ENCODE measurements at places on chromosomes 1 and 21.
A peak's percentile ranks its signal among the peaks of the same experiment; 100 is the strongest.

DNA sequence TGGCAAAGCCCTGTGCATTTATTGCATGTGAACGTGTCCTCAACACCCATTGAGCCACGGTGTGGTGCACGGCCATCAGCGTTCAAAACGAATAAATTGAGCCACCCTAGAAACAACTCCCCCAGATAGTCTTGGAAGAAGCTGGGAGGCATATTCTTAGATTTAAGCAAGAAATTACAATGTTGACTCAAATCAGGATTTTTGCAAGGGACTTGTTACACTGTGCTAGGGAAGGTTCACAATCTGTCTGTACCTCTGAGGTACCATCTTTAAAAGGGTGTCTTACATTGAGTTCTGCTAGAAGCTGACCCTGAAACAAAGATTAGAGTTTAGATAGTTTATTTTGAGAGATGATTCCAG, 16.2 kb downstream of the CD247 start:
- no peak for DNase-seq

GRCh38 chr1:230858918-230859729, 9.2 kb downstream of the C1orf198 start:
- no peak for DNase-seq

GRCh38 chr1:181894439-181894859, 167.1 kb downstream of the ZNF648 start:
- no peak for DNase-seq

- no peak for DNase-seq
These were observed 79.3 kb upstream of the RGS2 start for GRCh38 chr1:192729500-192729899.

GRCh38 chr1:178530037-178530402, 17.1 kb downstream of the TEX35 start:
- no peak for DNase-seq

- no peak for DNase-seq
These were observed 20.6 kb downstream of the LUZP1 start for GRCh38 chr1:23148084-23148483.

DNA sequence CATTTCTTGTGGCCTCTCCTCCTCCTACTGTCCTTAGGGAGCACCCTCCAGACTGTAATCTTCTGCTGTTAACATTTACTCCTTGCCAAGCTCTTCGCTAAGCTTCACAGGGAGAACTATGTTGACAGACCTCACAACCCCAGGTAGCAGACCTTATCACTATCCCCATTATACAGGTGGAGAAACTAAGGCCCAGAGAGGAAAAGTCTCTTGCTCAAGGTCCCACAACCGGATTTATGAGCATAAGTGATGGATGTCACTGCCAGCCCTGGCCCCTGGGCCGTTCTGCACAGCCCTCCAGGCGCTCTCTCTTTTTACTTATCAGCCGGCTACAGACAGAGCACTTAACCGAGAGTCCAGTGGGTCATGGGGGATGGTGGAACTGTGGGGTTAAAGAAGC, 18.1 kb downstream of the LYPD8 start:
- DNase-seq, result no peak

DNA sequence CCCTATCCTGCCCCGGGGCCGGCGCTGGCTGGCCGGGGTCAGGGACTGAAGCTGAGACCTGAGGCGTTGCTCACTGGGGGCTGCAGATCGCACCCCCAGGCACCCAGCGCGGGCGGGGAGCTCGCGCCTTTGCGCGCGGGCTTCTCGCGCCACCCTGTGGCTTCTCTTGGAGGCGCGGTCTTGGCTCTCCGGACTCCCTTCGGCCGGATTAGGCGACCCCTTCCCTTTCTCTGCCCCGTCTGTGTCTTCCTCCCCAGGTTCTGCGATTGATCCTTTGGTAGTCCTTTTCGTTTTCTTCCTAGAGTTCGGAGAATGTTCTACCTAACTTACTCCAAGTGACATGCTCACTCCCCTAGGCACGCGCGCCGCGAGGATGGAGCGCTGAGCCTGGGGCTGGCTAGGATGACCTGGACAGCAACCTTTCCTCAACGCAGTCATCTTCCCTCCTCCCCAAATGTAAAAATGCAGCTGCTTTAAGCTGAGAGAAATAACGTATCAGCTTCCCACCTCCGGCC, 495 bp upstream of the NTRK1 start:
- peak; percentile 67 for DNase-seq

GRCh38 chr1:226520640-226521355, 27.8 kb upstream of the STUM start:
- no peak for DNase-seq
